Stimulated activated CD4-positive, alpha-beta T cell treated with anti-CD3 and anti-CD28 coated beads, Interleukin-1b, Interleukin-23, amount 100 ng/mL, for 24 hours (primary cell): ENCODE measurements at places on chromosomes 4 and X.

DNA sequence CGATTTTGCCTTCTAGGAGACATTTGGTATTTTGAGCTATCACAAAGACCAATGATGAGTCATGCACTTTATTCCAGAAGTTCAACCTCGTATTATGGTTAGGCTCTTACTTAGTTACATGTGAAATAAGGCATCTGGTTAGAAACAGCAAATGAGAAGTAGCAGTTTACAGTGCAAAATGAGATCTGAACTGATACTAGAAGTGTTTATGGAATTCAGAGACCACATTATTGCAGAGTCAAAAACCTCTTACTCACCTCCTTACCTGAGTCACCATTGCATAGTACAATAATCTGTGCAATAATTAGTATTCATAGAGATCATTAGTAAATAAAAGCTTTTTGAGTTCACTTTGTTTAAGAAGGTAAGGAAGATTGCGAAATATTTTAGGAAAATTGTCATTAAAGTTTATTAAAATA, 38.7 kb downstream of the SEC24B start:
- DNase-seq = no peak

DNA sequence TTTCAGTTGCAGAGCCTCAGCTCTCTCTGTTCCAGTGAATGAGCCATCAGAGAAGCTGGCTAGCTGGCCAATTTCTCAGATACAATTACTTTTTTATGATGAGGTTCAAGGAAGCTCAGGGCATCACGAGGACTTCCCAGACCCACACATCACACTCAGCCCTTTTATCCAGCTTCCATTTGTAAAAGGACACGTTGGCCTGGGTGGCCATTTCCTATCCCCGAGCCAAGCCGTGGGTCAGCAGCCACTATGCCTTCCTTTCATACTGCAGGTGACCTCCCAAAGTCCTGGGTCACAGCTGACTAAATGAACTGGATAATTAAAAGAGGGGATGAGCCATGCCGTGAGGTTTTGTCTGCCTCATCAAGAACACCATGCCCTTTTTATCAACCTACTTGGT, 236.9 kb upstream of the PPARGC1A start:
- DNase-seq = no peak

DNA sequence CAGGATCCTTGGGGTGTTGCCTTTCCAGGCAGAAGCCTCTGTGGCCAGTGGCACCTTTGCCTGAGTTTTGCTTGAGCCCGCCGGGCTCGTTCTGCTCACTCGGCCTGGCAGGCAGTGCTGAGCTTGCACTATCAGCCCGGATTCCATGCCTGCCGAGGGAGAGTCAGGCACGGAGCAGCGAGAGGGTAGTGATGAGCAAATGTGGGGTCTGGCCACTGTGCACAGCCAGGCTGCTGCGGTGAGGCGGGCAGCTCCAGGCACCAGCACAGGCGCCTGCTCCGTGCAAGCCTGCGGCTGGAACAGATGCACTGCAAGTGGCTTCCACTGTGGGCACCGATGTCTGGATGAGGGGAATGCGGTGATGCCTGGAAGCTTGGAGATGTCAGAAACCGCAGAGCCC, 619.2 kb downstream of the RAPGEF2 start:
- DNase-seq = no peak

DNA sequence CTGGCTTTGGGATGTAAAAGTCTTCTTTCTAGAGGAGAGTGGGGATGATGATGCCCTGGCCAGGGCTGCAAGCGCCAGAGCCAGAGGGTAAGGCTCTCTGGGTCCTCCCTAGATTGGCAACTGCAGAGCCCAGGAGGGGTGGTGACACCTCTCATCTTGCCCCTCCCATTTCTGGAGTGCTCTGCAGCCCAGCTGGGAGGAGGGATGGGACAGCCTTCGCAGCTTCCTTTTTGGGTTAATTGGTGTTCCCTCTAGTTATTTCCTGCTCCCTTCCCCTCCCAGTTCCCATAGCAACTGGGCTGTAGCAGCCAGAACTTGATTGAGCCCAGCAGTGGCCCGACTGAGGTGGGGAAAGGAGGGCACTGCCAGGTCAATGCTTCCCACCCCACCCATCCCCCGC, 19.2 kb downstream of the NALF2 start:
- no peak for DNase-seq

- no peak for DNase-seq
Measured at GRCh38 chr4:40755616-40756015, 5.9 kb downstream of the NSUN7 start.

DNA sequence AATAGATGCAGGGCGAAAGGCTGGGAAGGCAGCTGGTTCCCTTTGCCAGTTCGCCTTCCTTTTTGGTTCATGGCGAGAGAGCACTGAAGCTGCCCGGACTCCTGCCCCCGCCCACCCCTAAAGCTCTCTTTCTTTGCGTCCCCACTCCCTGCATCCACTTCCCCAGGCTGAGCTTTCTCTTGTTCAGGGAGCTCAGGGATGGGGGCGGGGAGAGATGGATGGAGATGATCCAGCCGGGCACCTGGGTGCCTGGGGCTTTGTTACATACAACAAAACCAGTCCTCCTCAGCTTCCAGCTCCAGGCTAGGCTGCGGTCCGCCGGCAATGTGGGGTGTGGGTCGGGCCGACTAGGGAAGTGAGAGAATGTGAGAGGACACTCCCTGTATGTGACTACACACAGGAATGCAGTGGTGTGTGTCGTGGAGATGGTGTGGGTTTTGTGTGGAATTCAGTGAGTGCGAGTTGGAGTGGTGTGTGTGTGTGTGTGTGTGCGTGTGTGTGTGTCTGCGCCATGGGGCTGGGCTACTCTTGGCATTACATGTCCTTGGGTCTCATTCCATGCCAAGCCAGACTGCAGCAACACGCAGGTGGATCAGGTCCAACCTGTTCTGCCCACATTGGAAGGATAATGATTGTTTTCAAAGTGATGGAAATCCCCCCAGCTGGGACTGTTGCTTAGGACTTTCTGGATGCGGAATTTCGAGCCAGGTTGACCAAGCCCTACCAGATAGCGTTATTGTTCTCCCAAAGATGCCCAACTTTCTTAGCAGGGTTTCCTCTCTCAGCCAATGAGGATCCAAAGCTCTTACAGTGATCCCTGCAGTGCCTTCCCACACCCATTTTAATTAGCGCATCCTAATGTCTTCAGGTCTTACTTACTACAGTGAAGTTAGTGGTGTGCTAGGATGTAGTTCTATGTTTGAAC, 149.4 kb upstream of the CHRDL1 start:
- no peak for DNase-seq

- DNase-seq = no peak
Measured at GRCh38 chr4:30833206-30833605, 113.0 kb downstream of the PCDH7 start.

DNA sequence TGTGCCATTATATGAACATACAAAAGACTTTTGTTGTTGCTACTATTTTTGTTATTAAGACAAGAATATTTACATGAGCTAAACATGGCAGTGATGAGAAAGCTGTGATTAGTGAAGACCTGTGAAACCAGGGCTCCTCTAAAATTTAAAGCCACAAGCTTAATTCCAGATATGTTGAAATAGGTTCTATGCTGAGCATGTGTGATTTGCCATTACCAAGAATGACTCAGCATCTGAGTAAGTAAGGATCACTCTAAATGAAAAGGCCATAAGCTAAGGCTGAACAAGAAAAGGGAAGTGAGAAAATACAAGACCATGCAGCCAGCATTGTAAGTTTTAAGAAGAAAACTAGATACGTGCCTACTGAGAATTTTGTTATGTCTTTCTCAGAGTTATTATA, 75.9 kb upstream of the CAMK2D start:
- DNase-seq = no peak
